Activated CD4-positive, alpha-beta T cell treated with anti-CD3 and anti-CD28 coated beads for 36 hours (primary cell): ENCODE measurements at places on chromosomes 2 and 18. TPM values are rescaled to one million over a fixed set of nuclear protein-coding genes. Genes with fewer than 3 reads are reported as not detected.

GRCh38 chr2:63578767-63579166 lies 9.5 kb downstream of the WDPCP start:
- no peak for DNase-seq

DNA sequence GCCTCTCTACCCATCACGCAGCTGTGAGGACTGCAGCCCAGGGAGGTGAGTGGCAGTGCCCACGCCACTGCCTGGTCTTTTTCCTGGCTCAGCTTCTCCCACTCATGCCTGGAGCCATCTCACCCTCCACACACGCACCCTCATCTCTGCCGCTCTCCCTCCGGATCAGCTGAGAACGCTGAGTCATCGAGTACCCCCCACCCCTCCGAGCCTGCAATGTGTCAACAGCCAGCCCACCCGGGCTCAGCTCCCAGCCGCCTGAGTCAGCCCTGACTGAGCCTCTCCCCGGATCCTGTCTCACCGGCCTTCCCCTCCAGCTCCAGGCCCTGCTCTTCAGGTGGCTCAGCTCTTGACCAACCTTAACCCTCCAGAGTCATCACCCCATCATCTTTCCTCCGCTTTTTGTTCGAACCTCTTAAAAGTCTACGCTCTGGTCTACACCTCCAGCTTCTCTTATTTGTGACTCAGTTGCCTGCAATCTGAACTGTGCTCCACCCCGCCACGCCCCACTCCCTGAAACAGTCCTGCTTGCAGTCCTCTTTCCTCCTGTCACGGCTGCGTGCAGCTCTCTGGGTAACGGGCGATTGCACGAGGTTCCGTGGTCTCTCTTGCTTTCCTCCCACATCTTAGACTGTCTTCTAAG lies 94.4 kb upstream of the ASAP2 start:
- no peak for DNase-seq

- DNase-seq = no peak
Observed at GRCh38 chr2:178279142-178279541, 84.8 kb downstream of the OSBPL6 start.

Gene NXPH2
- total RNA-seq = not detected

DNA sequence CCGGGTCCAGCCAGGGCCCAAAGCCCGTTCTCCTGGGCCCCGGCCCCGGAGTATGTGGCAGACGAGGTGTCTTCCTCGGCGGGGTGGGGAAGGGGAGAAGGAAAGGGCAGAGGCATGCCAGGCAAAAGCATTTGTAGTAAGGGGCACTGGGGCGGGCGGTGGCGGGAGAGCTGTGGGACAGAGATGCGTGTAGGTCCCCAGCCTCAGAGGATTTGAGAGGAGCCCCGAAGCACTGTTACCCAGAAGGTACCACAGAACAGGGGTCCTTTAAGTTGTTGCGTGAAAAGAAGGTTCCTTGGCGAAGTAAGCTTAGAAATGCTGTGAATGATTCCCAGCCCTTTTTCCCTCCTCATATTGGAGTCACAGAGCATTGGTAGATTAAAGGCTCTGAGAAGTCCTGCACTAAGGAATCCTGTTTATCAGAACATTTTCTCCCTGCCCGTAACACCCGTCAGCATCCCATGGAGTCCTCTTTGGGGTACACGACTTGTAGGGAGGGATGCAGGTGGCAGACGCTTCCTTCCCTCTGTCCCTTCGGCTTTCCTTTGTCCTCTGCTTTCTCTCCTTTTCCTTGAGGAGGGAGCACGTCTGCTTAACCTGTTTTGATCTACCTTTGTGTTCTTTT lies 12.5 kb downstream of the GAREM2 start:
- no peak for DNase-seq

- no peak for DNase-seq
Observed at GRCh38 chr2:153811516-153811915, 60.2 kb upstream of the GALNT13 start.

Gene SNX17
- total RNA-seq = 63.9 TPM

Gene CRYBA2
- not detected for total RNA-seq

DNA sequence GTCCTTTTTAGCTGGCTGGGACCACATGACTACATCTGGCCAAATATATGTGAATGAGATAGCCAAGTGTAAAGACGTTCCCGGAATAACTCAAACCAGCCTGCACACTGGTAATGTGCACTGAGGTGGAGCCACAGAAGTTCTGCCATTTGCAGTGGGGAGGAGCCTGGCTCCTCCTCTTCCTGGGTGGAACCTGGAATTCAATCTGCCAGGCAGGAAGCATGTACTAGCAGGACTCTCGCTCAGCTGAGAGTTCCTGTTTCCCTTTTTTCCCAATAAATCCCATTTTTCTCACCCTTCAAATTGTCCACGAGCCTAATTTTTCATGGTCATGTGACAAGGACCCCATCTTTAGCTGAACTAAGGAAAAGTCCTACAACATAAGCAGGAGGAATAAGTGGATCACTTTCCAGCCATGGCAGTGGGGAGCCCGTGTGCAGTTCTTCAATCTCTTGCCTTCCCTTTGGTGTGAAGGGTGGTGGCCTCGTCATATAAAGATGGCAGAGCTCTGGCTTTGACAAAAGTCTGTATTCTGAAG lies 183.2 kb downstream of the UXS1 start:
- DNase-seq = no peak

- DNase-seq = peak; percentile 20
Observed at GRCh38 chr18:34222307-34223163, 2.2 kb downstream of the NOL4 start.

Gene C2orf66
- 0.09 TPM for total RNA-seq

DNA sequence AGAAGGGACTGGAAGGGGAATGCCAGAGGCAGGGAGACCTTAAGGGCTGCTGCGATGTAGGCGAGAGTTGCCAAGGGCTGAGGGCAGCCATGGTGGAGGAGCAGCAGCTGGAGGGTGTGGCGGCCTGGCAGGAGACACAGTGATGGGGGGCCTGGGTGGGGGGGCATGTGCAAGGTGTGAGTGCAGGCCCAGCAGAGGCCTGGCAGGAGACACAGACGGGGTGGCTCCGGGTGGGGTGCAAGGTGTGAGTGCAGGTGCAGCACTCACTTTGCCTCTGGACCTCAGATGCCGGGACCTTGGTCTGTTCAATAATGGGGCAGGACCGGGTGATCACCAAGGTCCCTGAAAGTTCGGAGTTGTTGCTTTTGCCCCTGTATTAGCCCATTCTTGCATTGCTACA lies 76.2 kb upstream of the ODC1 start:
- no peak for DNase-seq

DNA sequence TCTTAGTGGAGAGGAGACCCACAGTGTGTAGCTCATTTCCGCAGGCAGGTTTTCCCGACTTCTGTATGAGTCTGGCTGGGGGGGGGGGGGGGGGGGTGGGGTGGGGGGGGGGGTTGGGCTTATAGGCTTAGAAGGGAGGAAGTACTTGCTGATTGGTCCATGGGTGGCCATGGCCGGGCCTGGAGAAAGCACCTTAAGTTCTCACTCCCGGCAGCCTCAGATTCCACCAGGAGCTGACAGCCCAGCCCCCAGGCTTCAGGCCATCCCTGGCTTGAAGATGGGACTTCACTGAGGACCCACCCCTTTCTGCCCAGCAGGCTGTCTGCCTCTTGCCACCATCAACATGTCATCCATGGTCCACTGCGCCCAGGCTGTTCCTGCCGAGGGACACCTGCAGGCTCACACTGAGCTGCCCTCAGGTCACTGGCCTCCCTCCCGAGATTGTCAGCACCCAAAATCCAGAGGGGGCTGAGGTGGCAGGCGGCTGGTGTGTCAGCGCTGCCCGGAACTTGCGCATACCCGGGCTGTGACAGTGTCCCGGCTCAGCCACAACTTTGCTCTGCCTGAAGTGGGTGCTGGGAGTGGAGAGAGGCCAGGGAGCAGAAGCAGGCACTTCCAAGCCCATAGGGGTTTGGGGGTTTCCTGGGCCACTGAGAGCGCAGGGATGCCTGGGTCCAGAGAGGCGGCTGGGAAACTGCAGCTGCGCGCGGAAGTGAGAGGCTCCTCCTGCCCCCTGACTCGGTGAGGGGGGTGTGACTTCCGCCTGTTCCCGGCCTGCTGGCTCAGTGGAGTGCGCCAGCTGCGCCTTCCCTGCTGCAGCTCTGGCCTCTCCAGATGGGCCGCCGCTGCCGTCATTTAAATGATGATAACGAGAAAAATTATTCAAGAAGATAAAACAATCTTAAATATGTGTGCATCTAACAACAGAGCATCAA lies 256.1 kb downstream of the RPRM start:
- no peak for DNase-seq

- DNase-seq = no peak
Observed at GRCh38 chr2:241949736-241950412, 80.3 kb downstream of the RTP5 start.

DNA sequence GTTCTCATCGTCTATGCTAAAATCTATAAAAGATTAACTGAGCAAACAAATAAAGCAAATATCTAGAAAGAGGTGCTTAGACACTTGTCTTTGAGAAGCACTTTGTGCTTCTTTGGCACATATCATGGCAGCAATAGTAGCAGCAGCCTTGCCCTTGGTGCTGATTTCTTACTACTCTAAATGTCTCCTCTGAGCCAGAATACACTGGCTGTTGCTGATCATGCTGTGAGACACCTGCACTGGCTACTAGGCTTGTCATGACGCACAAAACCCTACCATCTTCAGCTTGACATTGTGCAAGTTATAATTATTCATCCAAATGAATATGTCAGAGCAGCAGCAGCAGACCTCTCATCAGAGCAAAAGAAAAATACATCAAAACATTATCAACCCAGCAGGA lies 46.7 kb downstream of the FANCL start:
- no peak for DNase-seq

GRCh38 chr2:19251554-19251953 lies 106.9 kb downstream of the OSR1 start:
- no peak for DNase-seq

Gene SP5
- 0.37 TPM for total RNA-seq

Gene ST8SIA3
- not detected for total RNA-seq

GRCh38 chr2:162037028-162037795 lies 36.8 kb downstream of the DPP4 start:
- DNase-seq = no peak

GRCh38 chr18:23640052-23640451 lies 22.7 kb downstream of the ANKRD29 start:
- no peak for DNase-seq

DNA sequence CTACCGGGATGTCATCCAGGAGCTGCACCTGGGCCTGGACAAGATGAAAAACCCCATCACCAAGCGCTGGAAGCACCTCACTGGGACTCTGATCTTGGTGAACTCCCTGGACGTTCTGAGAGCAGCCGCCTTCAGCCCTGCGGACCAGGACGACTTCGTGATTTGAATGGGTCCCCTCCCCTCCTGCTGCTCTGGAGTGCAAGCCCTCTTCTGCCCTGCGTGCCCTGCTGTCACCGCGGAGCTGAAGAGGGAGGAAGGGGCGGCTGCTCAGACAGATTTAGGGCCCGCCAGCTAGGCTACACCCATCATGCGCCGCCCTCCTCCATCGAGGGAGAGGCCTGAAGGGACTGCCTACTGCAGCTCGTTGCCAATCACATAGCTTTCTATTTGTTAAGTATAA lies 101.8 kb downstream of the SH3BP4 start:
- DNase-seq = no peak

Gene IL1B
- 0.18 TPM for total RNA-seq

- no peak for DNase-seq
Observed at GRCh38 chr2:219168526-219168925, 1.3 kb downstream of the SLC23A3 start.

GRCh38 chr2:140841141-140841540 lies 1289.7 kb downstream of the LRP1B start:
- DNase-seq = no peak

Gene AFTPH
- total RNA-seq = 35.2 TPM

Gene GAD1
- total RNA-seq = 6.5 TPM

DNA sequence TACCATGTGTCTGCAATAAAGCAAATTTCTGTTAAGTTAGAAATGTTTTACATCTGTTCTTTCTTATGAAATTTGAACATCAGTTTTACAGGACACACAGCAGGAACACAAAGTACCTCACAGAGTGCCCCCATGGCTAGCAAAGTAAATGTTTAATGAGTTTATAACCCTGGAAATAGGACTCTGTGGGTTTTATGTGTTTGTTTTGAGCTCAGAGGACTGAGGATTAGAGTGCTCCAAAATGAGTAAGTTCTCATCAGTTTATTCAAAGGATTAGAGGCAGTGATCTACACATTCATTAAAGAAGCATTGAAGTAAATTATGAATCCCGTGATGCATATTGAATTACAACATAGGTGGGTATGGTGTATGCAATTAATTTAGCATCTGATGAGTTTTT lies 281.8 kb downstream of the GULP1 start:
- DNase-seq = no peak

- DNase-seq = no peak
Observed at GRCh38 chr18:68722821-68723220, 7.9 kb upstream of the TMX3 start.

Gene LRRTM1
- not detected for total RNA-seq

GRCh38 chr2:20670315-20671035 lies 3.5 kb downstream of the GDF7 start:
- no peak for DNase-seq

GRCh38 chr2:203728321-203728720 lies 21.9 kb downstream of the CD28 start:
- no peak for DNase-seq

GRCh38 chr2:73293534-73294171 lies at the start of gene EGR4:
EGR4 (minus strand) TSS chr2:73293548; CDS start chr2:73293317, 231 bp downstream.
- DNase-seq = peak; percentile 95

GRCh38 chr2:138255670-138256069 lies 245.9 kb upstream of the SPOPL start:
- no peak for DNase-seq

Gene RNF144A
- 42.7 TPM for total RNA-seq

GRCh38 chr18:11146238-11146946 lies 3.0 kb downstream of the PIEZO2 start:
- no peak for DNase-seq

Gene AQP4
- not detected for total RNA-seq

Gene RASGRP3
- total RNA-seq = 4.5 TPM

- DNase-seq = no peak
Observed at GRCh38 chr2:22981785-22982184, 403.2 kb upstream of the KLHL29 start.

Gene CTNNA2
- not detected for total RNA-seq

- no peak for DNase-seq
Observed at GRCh38 chr2:60341151-60341550, 212.3 kb downstream of the BCL11A start.

DNA sequence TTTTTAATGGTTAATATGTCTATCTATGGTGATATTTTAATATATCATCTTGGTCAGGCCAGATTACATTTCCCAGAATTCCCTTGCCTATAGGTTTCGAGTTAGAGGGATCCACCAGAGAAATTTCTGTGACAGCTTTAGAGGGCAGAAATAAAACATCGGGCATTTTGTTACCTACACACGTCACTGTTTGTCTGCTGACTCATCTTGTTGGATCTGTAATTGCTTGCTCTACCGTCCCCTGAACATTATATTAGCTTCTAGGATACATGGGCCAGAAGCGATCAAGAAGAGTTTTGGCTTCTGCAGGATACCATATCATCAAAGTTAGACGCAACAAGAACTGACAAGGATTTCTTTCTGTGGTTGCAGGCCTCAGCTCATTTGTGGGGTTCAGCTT lies 795.8 kb upstream of the GCFC2 start:
- no peak for DNase-seq

Gene TFCP2L1
- total RNA-seq = 0.05 TPM

- DNase-seq = peak; percentile 38
Observed at GRCh38 chr2:151827564-151828142, 568 bp downstream of the ARL5A start.

- DNase-seq = no peak
Observed at GRCh38 chr2:238882082-238882755, 34.3 kb downstream of the TWIST2 start.
